ENCODE measurements at places on chromosomes 2 and 18.

- DNase-seq = peak; percentile 51
Observed at GRCh38 chr2:43225093-43225787, 1.2 kb downstream of the ZFP36L2 start.

GRCh38 chr2:239913636-239914417 lies 111.3 kb downstream of the NDUFA10 start:
- no peak for DNase-seq

DNA sequence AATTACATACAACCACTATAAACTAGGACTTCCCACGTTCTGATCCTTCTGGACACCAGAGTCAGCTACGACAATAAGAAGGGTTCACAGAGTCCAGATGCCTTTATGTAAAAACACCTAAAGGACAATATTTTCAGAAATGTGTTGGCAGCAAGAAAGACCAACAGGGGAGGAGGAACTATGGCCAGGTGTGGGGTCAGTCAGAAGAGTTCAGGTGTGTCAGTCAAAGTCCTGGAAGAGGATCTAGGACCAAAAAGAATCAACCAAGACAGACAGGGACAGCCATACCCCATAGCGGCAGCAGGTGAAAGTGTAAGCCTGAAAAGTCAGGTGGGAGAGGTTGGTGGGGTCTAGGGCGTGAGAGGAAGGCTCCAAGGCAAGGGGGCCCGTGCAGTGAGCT lies 38.0 kb upstream of the YPEL5 start:
- no peak for DNase-seq

DNA sequence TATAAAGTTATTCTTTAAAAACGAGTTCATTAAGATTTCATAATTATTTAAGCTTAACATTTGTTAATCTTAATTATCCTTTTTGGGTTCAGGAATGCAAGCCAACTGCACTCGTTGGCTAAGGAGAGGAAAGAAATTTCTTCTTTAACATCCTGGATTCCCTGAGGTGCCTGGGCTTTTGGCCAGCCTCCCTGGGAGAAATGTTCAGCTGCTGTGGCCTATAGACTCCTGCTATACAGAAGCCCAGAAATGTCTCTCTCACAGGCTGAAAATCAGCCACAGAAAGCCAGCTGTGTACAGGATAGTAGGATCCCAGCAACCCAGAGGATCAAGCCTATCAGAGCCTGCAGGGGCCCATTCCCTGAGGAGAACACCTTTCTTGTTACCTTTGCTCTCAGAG lies 430.3 kb downstream of the XIRP2 start:
- DNase-seq = no peak

GRCh38 chr18:29156531-29156930 lies 979.6 kb upstream of the CDH2 start:
- DNase-seq = no peak

- DNase-seq = no peak
Observed at GRCh38 chr2:7670905-7671641, 753.9 kb downstream of the RNF144A start.

DNA sequence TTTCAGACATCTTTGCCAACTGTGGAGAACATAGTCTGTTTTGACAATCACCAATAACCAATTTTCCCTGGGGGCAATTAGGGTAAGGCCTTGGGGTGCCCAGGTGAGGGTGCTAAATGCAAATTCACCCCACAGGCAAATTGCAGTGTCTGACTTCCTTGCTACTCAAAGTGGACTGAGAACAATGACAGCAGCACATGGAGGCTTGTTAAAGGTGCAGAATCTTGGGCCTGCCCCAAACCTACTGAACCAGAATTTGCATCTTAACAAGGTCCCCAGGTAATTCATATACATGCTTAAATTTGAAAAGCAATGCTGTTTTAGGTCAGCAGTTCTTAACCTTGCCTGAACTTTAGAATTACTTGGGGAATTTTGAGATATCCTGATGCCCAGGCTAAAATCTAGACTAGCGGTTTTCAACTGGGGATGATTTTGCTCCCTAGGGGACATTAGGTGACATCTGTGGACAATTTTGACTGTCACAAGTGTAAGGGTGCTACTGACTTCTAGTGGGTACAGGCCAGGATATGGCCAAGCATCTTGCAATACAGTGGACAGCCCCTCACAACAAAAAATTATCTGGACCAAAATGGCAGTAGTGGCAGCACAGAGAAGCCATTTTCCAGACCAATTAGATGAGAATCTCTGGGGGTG lies 80.2 kb upstream of the GCFC2 start:
- no peak for DNase-seq

GRCh38 chr2:236712304-236712703 lies 142.7 kb downstream of the ACKR3 start:
- DNase-seq = no peak

- no peak for DNase-seq
Observed at GRCh38 chr2:147639891-147640290, 204.9 kb upstream of the ACVR2A start.

DNA sequence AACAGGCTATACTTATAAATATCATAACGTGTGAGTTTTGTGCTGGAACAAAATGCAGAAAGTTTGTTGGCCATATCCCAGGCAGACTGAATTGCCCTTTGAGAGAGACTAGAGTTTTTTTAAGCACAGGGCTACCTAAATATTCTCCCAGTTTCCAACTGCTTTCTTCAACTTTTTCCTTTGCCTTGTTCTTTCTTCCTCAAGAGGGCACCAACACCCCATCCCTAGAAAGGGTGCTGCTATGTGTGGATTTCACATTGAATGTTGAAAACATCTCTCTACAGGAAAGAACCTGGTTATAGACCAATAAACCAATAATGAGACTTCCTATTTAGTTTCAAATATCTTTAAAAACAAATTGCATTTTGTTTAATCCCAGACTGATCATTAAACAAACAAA lies 87.9 kb downstream of the ICOS start:
- DNase-seq = no peak

DNA sequence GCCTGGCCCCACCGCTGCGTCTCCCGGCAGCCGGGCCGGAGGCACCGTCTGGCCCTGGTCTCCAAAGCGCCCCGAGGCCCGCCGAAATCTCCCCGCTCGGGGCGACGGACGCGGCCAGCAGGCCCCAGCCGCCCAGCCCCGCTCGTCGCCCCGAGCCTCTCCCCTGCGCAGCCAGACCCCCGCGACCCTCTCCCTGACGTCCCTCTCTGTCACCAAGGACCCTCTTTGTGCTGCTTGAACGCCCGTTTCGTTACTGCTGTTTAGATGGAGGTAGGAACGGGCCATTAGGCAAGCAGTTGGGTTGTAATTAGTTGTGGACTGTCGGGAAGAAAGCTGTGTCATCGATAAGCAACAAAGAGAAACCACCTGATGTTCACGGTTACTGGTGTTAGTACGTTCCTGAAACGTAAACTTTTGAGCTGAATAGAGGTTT lies 686 bp downstream of the UBXN4 start:
- peak; percentile 37 for DNase-seq

DNA sequence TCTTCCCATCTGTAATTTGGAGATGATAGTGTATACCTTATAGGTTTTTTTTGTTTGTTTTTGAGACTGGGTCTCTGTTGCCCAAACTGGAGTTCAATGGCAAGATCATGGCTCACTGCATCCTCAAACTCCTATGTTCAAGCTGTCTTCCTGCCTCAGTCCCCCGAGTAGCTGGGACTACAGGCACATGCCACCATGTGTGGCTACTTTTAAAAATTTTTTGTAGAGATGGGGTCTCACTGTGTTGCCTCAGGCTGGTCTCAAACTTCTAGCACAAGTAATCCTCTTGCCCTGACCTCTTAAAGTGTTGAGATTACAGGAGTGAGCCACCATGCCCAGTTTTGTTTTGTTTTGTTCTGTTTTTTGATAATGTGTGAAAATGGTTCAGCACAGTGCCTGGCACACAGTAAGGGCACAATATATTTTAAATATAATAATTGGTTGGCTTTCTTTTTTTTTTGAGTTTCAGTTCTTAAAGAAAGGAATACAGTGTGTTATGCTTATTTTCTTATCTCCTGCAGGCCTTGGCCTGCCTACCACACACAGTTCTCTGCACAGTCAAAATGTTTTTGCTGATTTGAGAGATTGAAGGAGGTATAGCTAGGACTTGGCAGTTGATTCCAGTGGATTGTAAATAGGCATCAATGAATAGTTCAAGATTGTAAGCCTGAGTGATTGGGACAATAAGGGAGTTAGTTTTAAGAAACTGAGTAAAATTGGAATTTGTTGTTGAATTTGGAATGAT lies 6.1 kb downstream of the ACTR3 start:
- DNase-seq = no peak

DNA sequence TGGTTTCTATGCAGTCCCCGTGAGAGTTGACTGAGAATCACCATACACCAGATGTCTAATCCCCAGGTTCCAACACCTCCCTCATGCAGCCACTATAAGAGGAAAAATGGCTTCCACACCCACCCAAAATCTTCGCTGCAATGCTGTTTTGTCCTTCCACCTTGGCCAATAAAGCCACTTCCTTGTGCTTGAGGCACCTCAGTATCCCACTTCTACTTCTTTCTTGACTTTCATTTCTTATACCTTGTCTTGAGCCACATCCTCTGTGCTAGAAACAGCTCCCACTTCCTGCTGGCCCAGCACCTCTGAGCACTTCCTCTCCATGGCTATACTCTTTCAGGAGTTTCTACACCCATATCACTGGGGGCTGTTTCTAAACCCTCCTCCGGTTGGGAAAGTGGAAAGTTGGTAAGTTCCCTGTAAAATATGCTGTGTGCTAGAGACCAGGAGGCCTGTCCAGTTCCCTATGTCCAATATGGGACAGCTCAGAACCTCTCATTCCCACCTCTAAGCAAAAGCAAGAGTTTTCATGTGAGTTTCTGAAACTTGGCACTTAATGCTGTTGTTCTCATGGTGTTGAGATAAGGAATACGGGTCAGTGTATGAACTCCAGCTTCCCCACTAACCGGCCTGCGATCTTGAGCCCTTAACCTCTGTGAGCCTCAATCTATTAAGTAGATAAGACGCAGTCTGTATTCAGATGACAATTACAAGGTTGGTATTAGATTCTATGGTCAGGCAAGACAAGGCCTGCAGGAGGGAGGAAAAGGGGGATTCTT lies 209.1 kb upstream of the ID2 start:
- DNase-seq = no peak

GRCh38 chr2:241771286-241772062 lies 5.1 kb upstream of the GAL3ST2 start:
- DNase-seq = no peak

DNA sequence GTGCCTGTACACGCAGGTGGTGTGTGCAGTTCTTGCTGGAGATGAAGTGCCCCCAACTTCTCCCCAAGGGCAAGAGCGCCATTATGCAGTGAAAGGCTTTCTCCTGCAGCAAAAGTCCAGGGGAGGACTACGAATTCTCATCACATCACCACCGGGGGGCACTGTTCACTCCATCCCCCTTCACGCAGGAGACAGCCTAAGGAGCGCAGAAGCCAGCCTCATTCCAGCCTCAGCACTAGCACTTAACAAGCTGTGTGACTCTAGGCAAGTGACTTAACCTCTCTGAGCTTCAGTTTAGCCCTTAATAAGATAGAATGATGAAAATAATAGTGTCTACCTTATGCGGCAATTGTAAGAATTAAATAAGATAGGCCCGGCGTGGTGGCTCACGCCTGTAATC lies 32.3 kb downstream of the DNMT3A start:
- peak; percentile 65 for DNase-seq

DNA sequence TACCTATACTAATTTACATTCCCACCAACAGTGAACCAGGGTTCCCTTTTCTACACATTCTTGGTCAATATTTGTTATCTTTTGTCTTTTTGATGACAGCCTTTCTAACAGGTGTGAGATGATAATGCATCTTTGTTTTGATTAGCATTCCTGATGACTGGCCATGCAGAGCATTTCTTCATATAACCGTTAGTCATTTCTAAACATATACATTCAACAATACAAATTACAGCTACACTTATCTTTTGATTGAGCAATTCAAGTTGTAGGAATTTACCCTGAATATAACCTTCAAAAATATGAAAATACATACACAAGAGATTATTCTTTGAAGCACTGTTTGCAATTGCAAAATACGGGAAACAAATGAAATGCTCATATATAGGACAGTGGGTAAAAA lies 94.9 kb downstream of the TMEM131 start:
- no peak for DNase-seq

DNA sequence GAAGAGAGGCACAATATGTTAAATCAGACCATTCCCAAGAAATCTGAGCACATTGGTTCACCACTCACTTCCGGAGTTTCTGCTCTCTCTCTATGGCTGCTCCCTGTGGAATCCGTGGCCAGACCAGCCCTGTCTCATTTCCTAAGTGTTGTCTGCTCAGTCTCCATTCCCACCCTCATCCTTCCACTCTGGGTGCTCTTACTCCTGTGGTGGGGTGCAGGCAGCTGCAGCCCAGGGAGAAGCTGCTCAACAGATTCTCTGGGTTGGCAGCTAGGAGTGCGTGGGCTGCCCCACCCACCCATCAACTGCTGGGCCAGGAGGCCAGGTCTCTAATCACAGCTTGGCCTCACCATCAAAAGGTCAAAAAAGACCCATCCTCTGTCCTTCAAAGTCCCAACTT lies 98.3 kb downstream of the ARL4C start:
- DNase-seq = no peak

GRCh38 chr2:19723021-19723420 lies 178.8 kb downstream of the TTC32 start:
- DNase-seq = no peak

DNA sequence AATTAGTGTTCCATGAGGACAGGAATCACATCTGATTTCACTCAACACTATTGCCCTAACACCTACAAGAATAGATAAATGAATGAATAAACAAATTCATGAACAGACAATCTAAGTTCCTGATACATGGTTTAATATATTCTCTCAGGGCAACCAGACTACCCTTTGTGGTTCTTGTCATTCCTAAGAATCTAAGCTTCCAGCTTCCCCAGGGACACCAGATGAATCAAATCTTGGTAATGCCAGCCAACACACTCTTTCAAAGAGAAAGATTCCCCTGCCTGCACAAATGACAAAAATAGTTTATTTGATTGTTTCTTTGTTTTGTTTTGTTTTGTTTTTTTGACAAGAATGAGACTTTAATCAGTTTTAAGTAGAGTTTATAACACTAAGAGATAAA lies 237.5 kb upstream of the CHAC2 start:
- no peak for DNase-seq

DNA sequence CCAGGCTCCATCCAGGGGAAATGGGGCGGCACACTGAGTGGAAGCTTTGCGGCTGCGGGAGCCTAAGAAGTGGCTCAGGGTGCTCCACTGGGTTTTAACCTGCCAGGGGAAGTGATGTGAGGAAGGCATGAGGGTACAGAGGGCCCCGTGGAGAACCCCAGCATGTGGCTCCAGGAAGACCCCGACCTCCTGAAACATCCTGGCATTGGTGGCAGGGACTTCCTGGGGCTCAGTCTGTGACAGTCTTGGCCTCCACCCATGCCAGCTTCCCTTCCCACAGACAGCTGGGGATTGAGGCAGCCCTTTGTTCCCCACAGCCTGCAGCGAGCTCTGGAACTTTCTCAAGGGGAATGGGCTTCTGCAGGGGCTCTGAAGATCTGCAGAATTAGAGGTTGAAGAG lies 146.6 kb downstream of the TNS1 start:
- no peak for DNase-seq
